ENCODE measurements at places on chromosomes 13 and 19.

DNA sequence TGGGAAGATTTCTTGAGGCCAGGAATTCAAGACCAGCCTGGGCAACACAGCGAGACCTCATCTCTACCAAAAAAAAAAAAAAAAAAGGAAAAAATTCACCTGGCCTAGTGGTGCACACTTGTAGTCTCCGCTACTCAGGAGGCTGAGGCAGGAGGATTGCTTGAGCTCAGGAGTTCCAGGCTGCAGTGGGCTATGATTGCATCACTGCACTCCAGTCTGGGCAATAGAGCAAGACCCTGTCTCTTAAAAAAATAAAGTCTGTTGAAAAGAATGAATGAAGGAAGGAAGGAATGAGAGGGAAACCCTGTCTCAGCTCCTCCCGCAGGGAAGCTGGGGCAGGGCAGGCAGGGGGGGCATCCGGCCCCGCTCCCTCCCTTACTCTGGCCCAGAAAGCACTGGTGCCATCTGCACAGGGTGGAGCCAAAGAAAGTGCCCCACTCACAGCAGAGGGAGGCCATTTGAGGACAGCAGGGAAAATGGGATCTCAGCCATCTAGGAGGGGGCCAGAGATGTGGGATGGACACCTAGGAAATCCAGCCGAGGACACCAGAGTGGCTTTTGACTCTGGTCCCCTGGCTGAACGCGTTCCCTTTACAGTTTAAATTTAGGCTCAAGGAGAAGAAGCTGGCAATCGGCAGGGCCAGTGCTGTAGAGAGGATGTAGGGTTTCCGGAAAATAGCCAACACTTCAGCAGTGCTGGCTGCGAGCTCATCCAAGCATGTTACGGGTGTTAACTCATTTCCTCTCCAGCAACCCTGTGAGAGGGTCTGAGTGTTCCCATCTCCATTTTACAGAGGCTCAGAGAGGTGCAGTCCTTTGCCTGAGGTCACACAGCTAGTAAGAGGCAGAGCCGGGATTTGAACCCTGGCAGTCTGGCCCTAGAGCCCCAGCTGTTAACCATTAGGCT is 3.6 kb upstream of the HPN start:
- DNase-seq = no peak

DNA sequence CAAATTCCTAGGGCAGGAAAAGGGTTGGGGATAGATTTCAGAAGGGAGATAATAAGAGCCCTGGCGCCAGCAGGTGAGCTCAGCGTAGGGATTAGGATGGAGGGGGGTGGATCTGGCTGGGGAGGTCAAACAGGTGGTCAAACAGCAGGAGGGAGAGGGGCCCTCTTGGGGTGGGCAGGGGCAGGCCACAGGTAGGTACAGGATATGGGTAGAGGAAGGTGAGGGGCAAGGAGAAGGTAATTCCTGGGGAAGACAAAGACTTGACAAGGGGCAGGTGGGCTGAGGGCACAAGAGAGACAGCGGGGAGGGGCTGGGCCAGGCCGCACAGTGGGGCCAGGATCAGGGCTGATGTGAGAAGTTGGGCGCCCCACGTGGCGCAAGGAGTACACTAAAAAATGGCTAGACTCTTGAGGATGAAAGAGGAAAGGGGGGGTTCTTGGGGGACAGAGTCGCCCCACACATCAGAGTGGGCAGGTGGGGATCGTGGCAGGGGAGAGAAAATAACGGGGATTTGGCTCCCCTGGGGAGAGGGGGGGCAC is 713 bp downstream of the KRI1 start:
- peak; percentile 90 for DNase-seq

- no peak for DNase-seq
Observed at GRCh38 chr19:47545061-47545948, 27.6 kb downstream of the ZNF541 start.

GRCh38 chr19:41646589-41647204 is 19.8 kb upstream of the CEACAM4 start:
- peak; percentile 48 for DNase-seq

DNA sequence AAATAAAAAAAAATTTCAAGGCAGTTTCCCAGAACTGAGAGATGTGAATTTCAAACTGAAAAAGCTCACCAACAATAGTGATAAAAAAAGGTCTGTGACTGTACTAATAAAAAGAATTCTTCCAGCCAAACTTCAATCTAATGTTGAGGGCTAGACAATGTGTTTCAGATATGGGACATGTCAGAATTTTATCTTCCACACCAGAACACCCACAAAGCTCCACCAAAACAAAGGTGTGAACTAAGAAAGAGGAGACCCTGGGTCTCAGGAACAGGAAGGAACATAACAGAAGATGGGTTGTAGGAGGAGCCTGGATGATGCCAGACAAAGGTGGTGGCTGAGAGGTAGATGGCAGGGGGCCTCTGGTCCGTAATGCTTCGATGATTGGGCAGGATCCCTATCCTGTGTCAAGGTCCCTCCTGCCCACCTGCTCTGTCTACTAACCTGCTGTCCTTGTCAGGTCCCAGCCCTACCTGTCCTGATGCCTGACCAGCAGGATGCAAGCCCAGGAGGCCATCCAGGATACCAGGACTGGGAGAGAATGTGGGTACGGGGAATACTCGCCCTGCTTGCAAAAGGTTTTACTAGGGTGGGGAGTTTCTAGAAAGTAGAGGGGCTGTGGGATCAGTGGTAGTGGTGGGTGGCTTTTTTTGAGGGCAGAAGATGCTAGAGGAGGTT is 4.5 kb downstream of the MZF1 start:
- no peak for DNase-seq

- DNase-seq = peak; percentile 56
Observed at GRCh38 chr13:41905600-41906254, 55.2 kb downstream of the VWA8 start.

DNA sequence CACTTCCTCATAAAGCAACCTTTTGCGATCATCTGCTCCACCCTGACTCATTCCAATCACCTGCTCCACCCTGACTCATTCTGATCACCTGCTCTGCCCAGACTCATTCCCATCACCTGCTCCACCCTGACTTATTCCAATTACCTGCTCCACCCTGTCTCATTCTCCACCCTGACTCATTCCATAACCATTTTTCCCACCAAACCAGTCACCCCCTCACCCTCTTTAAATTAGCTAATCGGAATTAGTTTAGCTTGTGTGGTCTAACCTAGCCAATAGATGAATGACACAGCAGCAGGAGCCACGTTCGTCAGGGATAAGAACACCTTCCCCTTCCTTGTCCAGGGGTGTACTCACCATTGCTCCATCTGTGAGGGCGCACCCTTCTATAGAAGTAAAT is 134.0 kb downstream of the COG6 start:
- DNase-seq = no peak

DNA sequence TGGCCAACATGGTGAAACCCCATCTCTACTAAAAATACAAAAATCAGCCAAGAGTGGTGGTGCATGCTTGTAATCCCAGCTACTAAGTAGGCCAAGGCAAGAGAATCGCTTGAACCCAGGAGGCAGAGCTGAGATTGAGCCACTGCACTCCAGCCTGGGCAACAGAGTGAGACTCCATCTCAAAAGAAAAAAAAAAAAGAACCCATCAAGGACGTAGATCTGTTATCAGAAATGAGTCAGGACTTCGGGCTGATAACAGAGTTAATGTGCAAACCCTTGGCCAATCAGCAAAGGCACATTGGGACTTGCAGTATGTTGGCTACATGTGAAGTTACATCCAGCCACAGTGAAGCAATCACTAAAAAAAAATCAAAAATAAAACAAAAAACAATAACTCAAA is 4.8 kb upstream of the LGALS7B start:
- DNase-seq = no peak

- peak; percentile 5 for DNase-seq
Observed at GRCh38 chr13:20126541-20127261, 34.2 kb downstream of the GJA3 start.

GRCh38 chr19:8615813-8616596 is 5.5 kb upstream of the ADAMTS10 start:
- DNase-seq = peak; percentile 95

DNA sequence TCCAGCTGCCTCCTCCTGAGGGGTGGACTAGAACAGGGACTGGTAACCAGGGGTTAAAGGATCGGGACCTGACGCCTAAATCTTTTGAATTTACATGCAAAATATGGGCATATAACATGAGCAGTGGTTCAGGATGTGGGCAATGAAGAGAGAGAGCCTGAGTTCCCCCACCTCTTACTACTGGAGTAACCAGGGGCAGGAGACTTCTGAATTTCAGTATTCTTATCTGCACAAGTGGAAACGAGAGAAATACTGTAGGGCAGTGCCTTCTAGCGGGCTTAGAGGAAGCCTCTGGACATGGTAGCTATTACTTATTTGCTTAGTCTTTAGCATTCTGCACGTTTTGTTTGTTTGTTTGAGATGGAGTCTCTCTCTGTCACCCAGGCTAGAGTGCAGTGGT is 26.3 kb downstream of the BCAT2 start:
- DNase-seq = peak; percentile 86

- no peak for DNase-seq
Observed at GRCh38 chr13:93660391-93661063, 433.9 kb downstream of the GPC6 start.

DNA sequence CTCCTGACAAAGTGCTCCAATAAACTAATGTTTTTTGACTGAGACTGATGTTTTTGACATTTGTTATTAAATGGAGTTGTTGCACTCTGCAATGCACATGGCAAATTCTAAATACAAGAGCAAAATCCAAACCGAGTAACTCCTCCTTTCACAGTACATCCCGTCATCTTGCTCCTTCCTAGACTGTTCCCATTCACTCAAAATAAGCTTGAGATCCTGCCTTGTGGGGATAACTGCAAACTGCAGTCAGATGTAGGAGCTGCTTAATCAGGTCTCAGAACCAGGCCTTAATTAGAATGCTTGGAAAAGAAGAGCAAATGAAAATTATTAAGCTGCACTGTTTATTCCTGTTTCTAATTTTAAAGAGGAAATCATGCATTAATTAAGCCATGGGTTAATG is 134.8 kb upstream of the SPRY2 start:
- DNase-seq = no peak

DNA sequence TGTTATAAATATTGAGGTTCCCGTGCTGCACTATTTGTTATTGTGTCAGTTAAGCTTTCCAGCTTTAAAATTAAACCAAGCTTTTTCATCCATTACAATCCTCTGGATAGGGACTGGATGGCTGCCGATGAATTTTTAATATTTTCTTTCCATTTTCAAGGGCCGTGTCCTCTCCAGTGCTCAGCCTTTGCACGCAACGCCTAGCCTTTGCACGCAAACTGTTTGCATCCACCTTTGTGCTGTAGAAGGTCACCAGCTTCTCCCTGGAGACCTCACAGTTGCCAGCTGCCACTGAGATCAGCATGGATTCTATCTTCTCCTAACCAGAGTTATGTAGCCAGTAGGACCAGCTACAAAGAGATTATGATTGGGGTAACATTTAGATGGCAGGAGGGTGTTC is 240.5 kb downstream of the SLC7A1 start:
- DNase-seq = no peak

DNA sequence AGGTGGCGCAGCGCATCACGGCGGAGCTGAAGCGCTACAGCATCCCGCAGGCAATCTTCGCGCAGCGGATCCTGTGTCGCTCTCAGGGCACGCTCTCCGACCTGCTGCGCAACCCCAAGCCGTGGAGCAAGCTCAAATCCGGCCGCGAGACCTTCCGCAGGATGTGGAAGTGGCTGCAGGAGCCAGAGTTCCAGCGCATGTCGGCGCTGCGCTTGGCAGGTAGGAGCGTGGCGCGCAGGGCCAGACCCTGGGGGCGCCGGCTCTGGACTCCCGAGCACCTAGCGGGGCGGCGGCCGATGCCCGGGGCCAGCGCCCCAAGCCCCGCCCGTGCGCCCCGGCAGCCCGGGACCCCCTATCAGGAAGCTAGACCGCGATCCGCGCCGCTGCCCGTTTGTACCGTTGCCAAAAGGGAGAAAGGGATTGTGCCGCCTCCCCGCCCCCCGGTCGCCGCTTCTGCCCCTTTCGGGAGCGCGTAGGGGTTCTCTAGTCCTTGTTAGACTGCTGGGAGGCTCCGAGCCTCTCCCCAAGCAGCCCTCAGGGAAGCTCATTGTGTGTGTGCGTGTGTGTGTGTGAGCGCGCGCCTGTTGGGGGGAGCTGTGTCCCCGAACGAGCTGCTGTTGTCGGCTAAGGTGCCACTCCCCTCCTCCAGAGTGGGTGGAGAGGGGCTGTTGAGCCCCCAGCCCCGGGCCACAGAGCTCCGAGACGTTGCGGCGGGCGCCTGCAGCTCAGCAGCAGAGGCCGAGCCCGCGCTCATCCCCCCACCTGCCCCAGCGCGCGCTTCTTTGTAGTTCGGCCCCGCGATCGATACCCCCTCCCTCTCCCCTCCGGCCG is 1.5 kb downstream of the ONECUT3 start:
- DNase-seq = no peak

- peak; percentile 52 for DNase-seq
Observed at GRCh38 chr19:28534766-28535351, 678.1 kb downstream of the UQCRFS1 start.

GRCh38 chr13:21949818-21950429 is 279.1 kb downstream of the FGF9 start:
- no peak for DNase-seq

DNA sequence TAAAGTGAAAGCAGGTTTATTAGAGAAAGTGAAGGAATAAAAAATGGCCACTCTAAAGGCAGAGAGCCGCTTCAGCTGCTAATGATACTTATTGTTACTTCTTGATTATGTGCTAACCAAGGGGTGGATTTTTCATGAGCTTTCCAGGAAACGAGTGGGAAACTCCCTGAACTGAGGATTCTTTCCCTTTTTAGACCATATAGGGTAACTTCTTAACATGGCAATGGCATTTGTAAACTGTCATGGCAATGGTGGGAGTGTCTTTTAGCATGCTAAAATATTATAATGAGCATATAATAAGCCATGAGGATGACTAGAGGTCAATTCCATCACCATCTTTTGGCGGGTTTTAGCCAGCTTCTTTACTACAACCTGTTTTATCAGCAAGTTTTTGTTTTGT is 890.0 kb downstream of the UQCRFS1 start:
- DNase-seq = no peak

GRCh38 chr19:5804516-5805461 is at the start of gene NRTN:
TSS of gene NRTN (plus strand) at chr19:5805067. CDS start at chr19:5824166, 19,099 bp downstream.
- peak; percentile 13 for DNase-seq

DNA sequence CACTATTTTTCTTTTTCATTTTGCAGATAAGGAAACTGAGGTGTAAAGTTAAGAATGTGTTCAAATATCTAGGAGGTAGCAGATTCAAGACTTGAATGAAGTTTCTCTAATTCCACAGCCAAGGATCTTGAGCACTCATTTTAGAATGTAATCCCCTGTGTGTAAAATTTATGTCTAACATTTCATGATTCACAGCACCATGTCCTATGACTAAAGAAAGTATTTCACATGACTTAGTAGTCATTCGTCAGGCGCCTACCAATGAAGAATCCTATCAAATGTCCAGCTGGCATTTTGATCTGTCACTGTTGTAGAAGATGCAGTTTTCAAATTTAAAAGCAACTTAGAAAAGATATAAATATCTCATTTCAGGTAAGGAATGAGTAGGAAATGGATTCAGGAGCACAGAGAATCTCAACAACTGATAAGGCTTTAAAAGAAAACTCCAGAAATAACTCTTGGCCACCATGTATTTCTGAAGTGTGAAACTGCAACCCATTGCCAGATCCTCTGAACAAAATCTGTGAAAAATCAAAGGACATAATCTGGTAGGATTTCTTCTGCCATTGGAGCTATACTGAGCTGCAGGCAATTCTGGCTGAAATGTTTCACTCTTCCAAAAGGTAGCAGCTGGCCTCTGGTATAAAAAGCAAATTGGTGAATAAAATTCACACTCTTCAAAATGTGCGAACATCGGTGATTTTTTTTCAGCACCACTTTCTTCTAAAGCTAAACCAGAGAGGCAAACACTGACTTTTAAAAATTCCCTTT is 92.2 kb downstream of the DCLK1 start:
- no peak for DNase-seq
